ENCODE measurements at places on chromosomes 16 and 17.

- no peak for DNase-seq
These were observed 121.5 kb downstream of the SDK2 start for GRCh38 chr17:73522696-73523095.

DNA sequence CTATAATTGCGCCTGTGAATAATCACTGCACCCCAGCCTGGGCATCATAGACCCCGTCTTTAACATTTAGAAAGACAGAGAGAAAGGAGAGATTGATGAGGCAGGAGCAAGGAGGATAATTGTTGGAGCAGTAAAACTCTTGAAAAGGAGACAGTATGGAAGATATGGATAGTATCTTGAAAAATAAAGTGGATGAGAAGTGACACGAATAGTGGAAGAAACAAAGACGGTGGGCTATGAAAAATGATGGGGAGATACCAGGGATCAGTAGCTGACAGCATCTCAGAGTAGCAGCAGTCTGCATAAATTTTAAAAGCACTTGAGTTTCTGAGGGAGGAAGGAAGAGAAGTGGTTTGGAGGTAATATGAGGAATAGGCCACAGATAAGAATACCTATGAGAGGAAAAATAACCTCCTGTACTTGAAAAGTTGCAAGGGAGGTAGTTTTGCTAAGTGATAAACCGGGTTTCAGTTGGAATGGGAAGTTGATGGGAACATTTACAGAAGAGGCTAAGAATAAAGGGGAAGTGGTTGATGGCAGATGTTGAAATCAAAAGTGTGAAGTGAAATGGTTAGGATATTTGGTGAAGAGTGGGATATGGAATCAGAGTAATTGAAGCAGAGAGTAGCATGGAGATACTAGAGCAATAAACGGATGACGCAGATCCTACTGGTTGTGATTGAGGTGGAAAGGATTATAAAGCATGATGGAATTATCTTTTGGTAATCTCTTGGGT, 1.8 kb upstream of the PPM1D start:
- no peak for DNase-seq

DNA sequence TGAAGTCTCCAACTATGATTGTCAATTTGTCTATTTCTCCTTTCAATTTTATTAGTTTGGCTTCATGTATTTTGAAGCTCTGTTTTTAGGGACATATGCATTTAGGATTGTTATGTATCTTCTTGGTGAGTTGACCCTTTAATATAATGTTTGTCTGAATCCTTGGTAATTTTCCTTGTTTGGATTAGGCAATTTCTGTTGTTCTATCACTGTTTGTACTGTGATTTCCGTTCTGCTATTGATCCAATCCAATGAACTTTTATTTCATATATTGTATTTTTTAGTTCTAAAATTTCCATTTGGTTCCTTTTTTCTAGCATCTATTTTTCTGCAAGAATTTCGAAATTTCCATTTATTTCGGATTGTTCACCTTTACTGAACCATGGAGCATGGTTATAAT, 31.0 kb downstream of the RAB11FIP4 start:
- no peak for DNase-seq

DNA sequence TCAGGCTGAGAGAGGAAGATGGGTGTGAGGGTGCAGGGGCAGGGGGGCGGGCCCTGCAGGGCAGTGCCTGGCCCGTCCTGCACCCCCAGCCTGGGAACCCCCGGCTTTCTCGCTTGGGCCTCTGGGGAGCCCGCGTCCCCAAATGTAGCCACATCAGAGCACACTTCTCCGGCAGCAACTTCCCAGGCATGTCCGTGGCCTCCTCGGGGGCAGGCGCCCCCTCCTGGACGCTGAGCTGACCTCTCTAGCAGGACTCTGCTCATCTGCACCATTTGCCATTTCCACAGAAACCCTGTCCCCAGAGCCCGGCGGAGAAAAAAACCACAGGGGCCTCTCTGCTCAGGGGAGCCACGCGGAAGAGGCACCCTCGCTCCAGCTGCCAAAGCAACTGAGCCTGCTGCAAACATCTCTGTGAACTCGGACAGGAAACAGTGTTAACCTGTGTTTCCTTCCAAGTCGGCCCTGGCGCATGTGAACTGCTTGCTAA, 63.4 kb downstream of the KLHDC4 start:
- peak; percentile 16 for DNase-seq

- DNase-seq = no peak
These were observed 3.0 kb downstream of the ABHD15 start for GRCh38 chr17:29563816-29564215.

DNA sequence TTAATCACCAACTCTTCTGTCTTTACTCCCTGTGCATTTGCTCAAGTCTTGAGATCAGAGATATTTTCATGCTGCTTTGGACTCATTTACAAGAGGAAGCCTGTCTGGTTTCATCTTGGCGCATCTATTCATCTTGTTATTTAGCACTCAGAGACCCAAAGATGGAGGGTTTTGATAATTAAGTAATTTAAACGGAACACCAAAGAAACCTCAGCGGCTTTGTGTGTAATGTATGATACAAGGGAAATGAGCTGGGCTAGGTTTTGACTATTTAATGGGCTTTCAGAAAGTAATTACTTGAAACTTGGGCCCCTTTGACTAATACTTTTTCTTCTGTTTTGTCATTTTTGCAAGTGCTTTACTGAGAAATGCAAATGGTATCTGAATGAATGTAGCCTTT, 66.2 kb upstream of the CACNG3 start:
- DNase-seq = no peak

All from activated T-helper 2 cell treated with anti-CD3 and anti-CD28 coated beads, Interferon-gamma antibody, Interleukin-2, Interleukin-4, amounts not matched to agents 10 μg/mL and 5 μg/mL and 100 μg/mL, durations not matched to agents 14 hours and 24 hours and 36 hours (primary cell).